ENCODE measurements at places on chromosomes 7 and 10. TPM values are rescaled to one million over a fixed set of nuclear protein-coding genes. Genes with fewer than 3 reads are reported as not detected.

GRCh38 chr7:100132697-100133151 lies 6.0 kb downstream of the MBLAC1 start:
- no peaks in the 10 kb centered on the region for H3K36me3 ChIP-seq
- peaks cover 3% of the 10 kb centered on the region for H3K27me3 ChIP-seq
- H3K27ac ChIP-seq, result no peak overlapping the region
- DNase-seq, result peak; percentile 93

GRCh38 chr10:46558122-46558391 lies 1.6 kb upstream of the GPRIN2 start:
- H3K4me3 ChIP-seq, result no peak overlapping the region
- H3K4me1 ChIP-seq, result no peaks in the 10 kb centered on the region
- H3K36me3 ChIP-seq, result no peaks in the 10 kb centered on the region
- H3K27me3 ChIP-seq, result peaks cover 60% of the 10 kb centered on the region

The KCNH2 gene
- total RNA-seq, result not detected

The ITGB8 gene
- 35.1 TPM for total RNA-seq

Measured in osteoblast (primary cell).